ENCODE measurements at places on chromosomes 1 and 21. TPM values are rescaled to one million over a fixed set of nuclear protein-coding genes. Genes with fewer than 3 reads are reported as not detected.
A peak's percentile ranks its signal among the peaks of the same experiment; 100 is the strongest.

- DNase-seq = no peak
Observed at GRCh38 chr21:16841975-16842695, 670.7 kb upstream of the CXADR start.

- DNase-seq = no peak
Observed at GRCh38 chr1:51819810-51820209, 58.7 kb downstream of the NRDC start.

SNRPE gene
- 33.1 TPM for polyA plus RNA-seq

DNA sequence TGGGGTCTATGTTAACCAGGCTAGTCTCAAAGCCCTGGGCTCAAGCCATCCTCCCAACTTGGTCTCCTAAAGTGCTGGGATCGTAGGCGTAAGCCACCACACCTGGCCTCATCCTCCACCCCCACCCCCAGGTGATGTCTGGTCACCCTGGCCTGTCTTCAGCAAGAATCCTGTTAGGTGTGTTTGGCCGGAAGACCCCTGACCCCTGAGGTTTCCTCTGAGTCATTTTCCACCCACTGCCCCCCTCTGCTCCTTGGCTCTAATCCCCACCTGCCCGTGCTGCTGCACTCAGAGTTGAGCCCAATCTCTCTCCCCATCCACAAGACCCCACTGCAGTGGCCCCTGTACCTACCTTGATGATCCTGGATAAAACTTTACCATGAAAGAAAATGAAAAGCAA is 25.2 kb downstream of the SLC66A1 start:
- no peak for DNase-seq

LMOD1 gene
- 9.9 TPM for polyA plus RNA-seq

DNA sequence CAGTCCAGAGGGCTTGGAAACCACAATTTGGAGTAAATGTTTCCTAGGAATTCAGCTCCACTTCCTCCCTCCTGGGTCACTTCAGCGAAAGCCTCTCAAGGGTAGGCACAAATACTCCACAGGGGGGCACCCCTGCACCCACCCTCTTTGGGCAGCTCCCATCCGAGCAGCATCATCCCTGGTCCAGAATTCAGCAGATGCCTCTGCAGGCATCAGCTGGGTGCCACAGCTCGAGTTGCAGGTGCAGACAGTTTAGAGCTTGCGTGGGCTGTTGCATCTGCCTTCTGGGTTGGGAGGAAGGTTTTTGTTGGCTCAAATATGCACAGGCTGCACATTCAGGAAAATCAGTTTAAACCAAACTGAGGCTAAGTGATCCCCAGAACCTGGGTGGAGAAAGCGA is 25.0 kb downstream of the KANK4 start:
- DNase-seq = no peak

- DNase-seq = no peak
Observed at GRCh38 chr21:33945652-33946270, 30.2 kb upstream of the ATP5PO start.

DNA sequence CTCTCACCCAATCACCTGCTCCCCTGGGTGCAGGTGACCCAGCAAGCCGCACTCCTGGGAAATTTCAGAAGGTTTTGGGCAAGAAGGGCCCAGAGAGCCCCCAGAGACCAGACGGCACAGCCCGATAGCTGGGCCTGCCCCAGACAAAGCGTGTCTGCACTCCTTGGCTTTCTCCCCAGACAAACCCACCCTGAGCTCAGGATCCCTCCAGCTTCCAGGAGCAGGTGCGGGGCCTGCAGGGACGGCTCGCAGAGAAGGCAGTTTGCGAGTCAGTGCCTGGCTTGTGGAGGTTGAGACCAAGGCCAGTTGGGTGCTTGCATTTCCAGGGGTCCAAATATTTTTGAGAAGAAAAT is 6.7 kb downstream of the PDE9A start:
- no peak for DNase-seq

SH2D5 gene
- not detected for polyA plus RNA-seq

GRCh38 chr21:45575993-45576837 is 34.0 kb upstream of the SLC19A1 start:
- no peak for DNase-seq

- no peak for DNase-seq
Observed at GRCh38 chr1:227766015-227766634, 30.9 kb downstream of the SNAP47 start.

DNA sequence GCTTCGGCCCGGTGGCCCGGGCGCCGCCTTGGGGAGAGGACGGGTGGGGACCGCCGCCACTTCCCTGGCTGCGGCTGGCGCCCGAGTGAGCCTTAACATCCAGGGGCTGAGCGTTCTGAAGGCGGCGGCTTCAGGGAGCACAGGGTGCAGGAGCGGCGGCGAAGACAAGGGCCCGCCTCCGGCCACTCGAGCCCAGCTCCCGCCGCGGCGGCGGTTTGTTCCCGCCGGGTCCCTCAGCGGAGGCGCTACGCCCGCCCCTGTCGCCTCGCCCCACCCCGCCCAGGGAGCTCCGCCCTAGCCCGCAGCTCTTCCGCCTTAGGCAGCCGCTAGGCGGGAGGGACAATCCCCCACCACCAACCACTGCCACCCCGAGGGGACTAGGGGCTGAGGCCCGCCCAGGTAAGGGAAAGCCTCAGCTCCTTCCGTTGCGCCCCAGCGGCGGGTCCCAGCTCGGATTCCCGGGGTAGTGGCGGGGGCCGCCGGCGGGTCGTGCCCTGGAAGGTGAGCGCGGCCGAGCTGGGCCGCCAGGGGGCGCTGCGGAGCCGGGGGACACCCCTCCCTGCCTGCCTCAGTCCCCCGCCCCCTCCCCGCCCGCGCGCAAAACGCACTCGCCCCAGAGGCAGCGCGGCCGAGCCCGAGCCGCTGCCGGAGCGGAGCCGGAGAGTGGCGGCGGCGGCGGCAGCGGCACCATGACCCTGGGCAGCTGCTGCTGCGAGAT is at the start of gene FOXD2:
TSS of gene FOXD2 (plus strand) at position 598 of the 718 bp plus-strand sequence. CDS start at position 690, 92 bp downstream.
- peak; percentile 88 for DNase-seq

GRCh38 chr1:173861731-173862145 is 6.1 kb downstream of the GAS5 start:
- DNase-seq = no peak

- DNase-seq = no peak
Observed at GRCh38 chr1:42930178-42931107, 28.2 kb downstream of the SLC2A1 start.

- DNase-seq = no peak
Observed at GRCh38 chr1:67626090-67626860, 58.7 kb upstream of the GADD45A start.

SRGAP2B gene
- polyA plus RNA-seq = 3.5 TPM

- DNase-seq = no peak
Observed at GRCh38 chr1:113913887-113914664, 8.9 kb downstream of the DCLRE1B start.

GRCh38 chr1:212255705-212256307 is 29.4 kb upstream of the PPP2R5A start:
- no peak for DNase-seq

DNA sequence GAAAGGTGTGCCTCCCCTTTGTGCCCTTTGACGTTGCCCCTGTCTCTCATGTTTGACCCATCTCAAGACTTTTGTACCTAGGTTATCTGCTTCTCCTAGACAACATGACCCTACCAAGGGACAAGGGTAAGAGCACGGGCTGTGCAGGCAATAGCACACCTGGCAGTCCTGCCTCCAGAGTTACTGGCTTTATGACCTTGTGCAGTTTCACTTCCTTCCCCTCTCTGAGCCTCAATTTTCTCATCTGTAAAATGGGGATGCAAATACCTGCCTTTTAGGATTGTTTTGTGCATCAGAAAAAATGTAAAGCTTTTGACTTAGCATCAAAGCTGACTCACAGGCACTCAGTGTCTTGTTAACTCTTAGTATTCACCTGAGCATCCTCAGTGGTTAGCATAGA is 36.4 kb downstream of the ELK4 start:
- no peak for DNase-seq

DENND2C gene
- 2.9 TPM for polyA plus RNA-seq

- DNase-seq = no peak
Observed at GRCh38 chr1:183910845-183911244, 105.9 kb downstream of the RGL1 start.

DNA sequence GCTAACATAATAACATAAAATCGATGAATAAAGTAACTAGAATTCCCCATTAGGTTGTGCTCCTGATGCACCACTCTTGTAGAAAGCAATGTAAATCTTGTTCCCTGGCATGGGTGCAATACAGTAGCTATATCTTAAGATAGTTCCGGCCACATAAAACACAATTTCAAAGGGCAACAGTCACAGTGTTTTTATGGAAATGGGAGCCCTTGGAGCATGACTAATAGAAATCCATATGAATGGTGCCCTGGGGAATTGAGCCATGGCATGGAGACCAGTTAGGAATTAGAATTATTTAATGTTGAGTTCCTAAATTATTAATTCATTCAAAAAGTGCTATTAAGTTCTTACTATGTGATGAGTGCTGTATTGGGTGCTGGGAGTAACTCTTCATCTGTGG is 118.7 kb downstream of the KCNK2 start:
- no peak for DNase-seq

- no peak for DNase-seq
Observed at GRCh38 chr1:10705953-10706352, 90.5 kb downstream of the CASZ1 start.

SLAMF7 gene
- 0.22 TPM for polyA plus RNA-seq

NBPF4 gene
- polyA plus RNA-seq = not detected

GRCh38 chr1:164337885-164338284 is 221.1 kb upstream of the PBX1 start:
- no peak for DNase-seq

- peak; percentile 54 for DNase-seq
Observed at GRCh38 chr1:207853372-207853757, 57.6 kb downstream of the CD34 start.

LCE1B gene
- polyA plus RNA-seq = not detected

GRCh38 chr1:53342735-53343470 is 15.0 kb upstream of the LRP8 start:
- DNase-seq = no peak

All from heart right ventricle (tissue), 16 donors.